Kasumi-1 (cell line): ENCODE measurements at places on chromosomes 1 and 21.

- no peak for DNase-seq
Observed at GRCh38 chr1:46411010-46411405, 16.9 kb downstream of the FAAH start.

- DNase-seq: no peak
Observed at GRCh38 chr1:1302951-1303509, 4.7 kb downstream of the ACAP3 start.

DNA sequence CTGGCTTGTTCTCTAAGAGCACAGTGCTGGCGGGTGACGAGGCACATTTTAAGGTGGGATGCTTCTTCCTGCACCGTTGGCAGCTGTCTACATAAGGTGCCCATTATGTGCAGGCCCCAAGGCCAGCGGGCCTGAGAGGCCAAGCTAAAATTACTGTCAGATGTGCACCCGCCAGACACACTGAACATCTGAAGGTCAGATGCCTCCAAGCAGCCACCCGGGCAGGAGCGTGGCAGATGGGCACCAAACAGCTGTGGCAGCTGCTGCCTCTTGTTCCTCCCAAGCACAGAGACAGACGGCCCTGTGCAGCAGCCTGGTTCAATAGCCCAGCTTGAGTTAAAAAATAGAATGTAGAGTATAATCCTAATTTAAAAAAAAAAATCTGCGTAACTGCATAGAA, 211.9 kb upstream of the EDN2 start:
- DNase-seq: no peak

DNA sequence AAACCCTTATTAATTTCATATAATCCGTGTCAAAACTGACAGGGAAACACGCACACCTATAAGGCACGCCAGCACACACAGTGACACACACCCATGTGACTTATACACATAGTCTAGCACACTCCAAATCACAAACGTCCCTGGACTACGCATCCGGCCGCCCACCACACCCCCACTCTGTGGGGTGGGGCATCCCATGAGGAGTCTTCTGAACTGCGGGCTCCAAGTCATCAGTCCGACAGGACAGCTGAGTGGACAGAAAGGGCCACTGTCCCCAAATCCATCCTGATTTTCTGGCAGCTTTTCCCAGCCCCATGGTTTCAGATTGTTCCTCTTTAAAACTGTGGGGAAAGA, 829 bp downstream of the PEA15 start:
- no peak for DNase-seq

DNA sequence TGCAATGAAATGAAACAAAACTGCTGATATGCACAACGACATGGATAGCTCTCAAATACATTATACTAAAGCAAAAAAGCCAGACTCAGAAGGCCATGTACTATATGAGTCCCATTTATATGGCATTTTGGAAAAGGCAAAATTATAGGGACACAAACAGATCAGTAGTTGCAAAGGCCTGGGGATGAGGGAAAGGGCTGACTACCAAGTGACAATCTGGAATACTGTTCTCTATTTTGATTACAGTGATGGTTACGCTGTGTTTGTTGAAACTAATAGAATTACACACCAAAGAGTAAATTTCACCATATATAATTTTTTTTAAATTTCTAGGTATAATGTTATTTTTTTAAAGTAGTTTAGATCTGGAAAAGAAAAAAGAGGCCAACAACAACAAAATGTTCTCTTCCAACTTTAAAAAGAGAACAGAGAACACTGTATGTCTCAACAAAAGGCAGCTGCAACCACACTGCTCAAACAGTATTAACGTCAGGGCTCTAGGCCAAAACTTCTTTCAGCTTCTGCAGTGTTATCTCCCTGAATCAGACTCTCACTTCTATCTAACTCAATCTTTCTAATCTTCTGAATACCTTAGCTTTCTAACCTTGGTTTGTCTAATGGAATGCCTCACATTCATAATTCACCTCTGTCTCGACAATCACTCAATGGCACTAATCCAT, 75.8 kb downstream of the FOXJ3 start:
- peak; percentile 4 for DNase-seq

DNA sequence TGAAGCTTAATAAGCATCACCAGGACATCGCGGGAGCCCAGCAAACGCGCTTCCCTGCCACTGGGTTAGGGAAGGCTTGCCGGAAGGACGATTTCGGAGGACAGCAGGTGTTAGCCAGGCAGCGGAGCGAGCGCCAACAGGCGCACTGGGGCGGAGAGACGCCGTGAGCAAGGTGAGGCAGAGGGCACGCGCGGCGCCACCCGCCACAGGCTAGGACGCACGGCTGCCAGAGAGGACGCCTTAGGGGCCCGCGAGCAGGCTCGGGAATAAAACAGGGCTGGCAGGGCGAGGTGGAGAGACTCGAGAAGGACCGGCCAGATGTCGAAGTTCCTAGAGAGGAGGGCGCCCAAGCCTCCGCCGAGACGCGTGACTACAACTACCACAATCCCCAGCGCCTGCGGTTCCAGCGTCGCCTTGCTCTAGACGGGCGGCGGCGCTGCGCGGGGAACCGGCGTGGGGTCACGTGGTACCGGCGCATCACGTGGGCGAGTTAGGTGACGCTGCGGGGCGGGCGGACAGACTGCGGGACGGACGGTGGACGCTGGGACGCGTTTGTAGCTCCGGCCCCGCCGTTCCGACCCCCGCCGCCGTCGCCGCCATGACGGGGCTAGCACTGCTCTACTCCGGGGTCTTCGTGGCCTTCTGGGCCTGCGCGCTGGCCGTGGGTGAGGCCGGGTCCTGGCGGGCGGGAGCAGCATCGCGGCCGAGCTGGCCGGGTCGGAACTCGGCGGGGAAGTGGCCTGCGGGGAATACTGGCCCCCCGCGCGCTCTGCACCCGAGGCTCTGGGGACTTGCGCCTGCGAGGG, at the start of gene ATP6V0B:
TSS of gene ATP6V0B (plus strand) at position 518 of the 806 bp plus-strand sequence. CDS start at position 599, 81 bp downstream.
- DNase-seq: peak; percentile 94

- DNase-seq: peak; percentile 38
Observed at GRCh38 chr1:16009030-16009460, 5.0 kb downstream of the SRARP start.

DNA sequence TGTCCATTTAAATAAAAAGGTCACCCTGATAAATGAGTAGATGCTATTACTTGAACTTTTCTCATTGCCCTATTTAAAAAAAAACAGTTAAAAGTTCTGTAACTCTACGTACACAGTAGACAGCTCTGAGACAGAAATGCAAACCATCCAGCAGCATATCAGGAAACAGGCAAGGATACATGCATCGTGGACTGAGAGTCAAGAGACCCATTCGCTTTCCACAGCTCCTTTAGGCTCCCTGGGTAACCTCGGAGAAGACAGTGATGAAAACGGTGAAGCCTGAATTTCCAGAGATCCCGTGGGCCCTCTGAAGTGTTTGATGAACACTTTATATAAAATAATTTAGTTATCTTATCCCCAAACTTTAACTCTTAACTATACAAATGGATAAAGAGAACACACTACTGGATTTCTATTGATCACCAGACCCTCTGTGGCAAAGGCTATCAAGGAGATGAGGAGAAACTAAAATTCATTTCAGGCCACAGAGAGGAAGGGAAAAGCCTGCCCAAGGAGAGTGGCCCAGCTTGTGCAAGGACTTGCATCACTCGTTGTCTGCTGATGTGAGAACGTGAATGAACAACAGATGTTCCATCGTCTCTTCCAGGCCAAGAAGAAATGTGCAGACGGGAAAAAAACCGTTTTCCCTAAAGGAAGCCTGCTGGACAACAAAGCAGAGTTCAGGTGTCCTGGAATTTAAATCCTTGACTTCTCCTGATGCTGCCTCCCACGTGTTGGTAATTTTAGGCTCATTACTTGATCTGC, 131.0 kb downstream of the TGFBR3 start:
- no peak for DNase-seq

DNA sequence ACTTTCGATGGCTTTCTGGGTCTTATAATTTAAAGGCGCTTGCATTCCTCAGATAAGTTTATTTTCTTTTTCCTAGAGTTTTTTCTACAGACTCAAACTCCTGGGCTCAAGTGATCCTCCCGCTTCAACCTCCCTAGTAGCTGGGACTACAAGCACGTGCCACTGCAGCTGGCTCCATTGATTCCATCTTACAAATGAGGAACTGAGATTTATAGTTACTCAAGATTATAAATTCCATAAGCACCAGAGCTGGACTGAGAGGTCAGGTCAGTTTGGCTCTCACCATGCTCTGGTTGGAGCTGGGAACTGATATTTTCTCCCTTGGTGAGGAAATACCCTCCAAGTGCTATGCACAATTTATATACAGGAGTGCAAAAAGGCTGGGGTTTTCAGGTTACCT, 13.4 kb upstream of the PRPF38B start:
- DNase-seq: no peak

- no peak for DNase-seq
Observed at GRCh38 chr1:29410476-29410875, 174.2 kb downstream of the PTPRU start.

DNA sequence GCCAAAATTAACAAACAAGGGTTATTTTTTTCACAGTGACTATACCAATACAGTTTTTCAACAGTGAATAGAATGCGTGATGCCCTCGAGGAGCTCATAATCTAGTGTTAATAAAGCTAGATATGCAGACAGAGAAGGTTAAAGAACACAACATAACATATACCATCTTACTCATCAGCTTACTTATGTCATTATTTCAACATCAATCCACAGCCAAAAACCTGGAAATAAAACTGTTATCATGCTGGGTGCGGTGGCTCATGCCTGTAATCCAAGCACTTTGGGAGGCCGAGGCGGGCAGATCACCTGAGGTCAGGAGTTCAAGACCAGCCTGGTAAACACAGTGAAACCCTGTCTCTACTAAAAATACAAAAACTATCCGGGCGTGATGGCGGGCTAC, 6.1 kb downstream of the STX6 start:
- DNase-seq: no peak

DNA sequence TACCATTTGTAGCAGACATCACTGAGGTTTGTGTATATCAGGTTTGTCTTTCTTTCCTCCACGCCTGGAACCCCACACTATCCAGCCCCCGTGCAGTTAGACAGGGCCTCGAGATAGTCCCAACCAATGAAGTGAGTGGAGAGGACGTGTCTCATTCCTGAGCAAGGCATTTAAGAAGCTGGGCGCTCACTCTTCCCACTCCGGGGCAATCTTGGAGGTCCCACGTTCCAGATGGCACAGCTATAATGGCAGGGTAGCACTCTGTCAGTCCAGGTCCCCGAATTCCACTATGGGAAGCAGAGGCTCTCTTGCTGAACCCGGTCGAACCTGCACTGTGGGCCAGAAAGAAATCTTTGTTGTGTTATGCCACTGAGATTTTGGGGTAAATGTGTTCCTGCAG, 57.3 kb upstream of the CSF3R start:
- no peak for DNase-seq

GRCh38 chr1:87362063-87362833, 33.6 kb downstream of the LMO4 start:
- DNase-seq: no peak

DNA sequence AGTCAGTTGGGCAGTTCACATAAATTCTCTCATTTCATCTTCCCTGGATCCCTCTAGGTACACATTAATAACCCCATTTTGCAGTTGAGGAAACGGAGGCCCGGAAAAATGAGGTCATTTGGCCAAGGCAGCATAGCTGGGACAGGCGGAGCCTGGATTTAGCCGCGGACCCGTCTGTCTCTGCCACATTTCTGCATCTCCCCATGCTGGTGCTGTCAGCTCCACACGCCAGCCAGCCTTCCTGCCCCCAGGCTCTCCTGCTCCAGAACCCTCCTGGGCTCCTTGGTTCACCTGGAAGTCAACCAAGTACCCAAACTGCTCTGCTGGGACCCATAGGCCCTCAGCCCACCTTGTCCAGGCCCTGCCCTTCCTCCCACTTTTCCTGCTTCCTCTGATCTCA, 7.6 kb downstream of the FOXO6 start:
- DNase-seq: no peak

GRCh38 chr1:41200728-41201127, 41.4 kb downstream of the SCMH1 start:
- DNase-seq: no peak
